Stimulated activated CD4-positive, alpha-beta T cell treated with anti-CD3 and anti-CD28 coated beads, Interleukin-1b, Interleukin-23, amount 100 ng/mL, for 1 hour (primary cell): ENCODE measurements at places on chromosomes 3 and 15.

DNA sequence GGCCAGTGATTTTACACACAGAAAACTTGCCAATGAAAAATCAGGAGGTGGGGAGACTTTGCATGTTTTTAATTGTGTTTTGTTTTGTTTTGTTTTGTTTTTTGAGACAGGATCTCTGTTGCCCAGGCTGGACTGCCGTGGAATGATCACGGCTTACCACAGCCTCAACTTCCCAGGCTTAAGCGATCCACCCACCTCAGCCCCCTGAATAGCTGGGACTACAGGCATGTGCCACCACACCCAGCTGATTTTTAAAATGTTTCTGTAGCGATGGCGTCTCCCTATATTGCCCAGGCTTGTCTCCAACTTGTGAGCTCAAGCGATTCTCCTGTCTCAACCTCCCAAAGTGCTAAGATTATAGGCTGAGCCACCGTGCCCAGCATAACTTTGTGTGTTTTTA lies 46.0 kb downstream of the MEIS2 start:
- DNase-seq: no peak

- no peak for DNase-seq
These were observed 84.8 kb downstream of the SERPINI1 start for GRCh38 chr3:167820102-167820865.

- DNase-seq: no peak
These were observed 85.8 kb downstream of the GREM1 start for GRCh38 chr15:32803631-32804030.

DNA sequence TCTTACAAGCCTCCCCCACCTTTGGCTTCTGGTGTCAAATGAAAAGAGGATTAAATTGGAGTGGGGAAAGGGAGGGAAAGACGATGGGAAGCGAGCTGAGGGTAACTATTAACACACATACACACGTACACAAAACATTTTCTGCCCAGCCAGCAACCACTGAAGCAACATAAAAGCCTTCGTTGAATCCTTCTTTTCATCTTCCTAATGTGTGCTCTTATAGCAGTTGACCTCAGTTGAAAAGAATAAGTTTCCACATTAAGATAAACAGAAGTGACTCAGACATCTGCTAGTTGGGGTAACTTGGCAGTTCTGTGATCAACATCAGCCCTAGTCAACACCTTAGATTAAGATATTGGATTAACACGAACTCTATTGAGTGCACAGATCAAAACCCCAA lies 558.5 kb downstream of the MECOM start:
- no peak for DNase-seq

DNA sequence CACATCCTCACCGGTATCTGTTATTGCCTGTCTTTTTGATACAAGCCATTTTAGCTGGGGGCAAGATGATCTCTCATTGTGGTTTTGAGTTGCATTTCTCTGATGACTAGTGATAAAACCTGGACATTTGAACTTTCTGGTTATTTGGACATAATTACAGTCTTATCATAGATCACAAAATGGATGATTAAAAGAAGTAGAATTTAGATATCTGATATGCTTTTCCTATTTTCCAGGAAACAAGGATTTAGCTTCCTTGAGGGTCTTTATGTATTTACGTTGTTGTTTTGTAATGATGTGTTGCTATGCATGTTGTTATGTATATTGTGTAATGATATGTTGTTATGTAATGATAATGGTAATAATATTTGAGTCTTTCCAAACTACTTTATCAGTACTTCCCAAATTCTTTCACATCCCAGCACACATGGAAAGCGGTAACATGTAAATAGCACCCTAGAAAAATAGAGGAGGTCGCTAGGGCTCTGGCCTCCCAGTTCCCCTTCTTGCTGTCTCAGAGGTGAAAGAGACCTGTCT lies 53.8 kb downstream of the GJD2 start:
- DNase-seq: no peak

DNA sequence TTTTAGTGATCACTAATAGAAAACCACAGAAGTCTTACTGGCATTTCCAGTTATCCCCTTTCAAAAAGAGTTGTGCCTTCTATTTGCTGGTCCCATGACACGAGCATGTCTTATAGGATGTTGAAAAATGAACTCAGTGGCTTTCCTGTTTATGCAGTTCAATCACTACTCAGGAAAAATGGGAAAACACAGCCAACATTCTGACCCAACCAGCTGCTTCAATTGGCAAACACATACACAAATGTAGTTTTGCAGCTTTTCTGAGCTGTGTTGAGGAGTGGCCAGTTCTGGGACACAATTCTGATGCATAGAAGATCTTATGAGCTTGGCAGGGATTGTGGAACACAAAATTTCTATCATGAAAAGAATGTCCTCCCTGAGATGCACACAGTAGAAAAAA lies 40.3 kb downstream of the FSTL1 start:
- DNase-seq: no peak

DNA sequence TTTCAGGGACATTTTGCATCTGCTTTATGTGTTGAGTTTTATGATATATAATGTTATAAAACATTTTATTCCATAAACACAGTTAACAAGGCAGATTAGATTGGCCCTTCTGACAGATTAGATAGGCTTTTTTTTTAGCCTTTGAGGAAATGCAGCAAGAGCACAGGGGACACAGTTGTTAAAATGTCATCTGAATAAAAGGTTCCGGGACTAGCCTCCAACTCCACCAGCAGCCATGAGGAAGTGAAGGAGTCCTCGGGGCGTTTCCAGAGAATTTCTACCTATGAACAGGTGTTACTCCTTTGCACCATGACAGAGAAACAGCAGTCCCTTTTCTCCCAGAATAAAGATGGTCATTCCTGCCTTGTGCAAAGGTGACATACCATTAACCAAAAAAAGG lies 167.8 kb upstream of the KBTBD8 start:
- DNase-seq: no peak

- no peak for DNase-seq
These were observed 13.8 kb upstream of the IL16 start for GRCh38 chr15:81182756-81183438.
